ENCODE measurements at places on chromosomes 3 and 15. TPM values are rescaled to one million over a fixed set of nuclear protein-coding genes. Genes with fewer than 3 reads are reported as not detected.

DNA sequence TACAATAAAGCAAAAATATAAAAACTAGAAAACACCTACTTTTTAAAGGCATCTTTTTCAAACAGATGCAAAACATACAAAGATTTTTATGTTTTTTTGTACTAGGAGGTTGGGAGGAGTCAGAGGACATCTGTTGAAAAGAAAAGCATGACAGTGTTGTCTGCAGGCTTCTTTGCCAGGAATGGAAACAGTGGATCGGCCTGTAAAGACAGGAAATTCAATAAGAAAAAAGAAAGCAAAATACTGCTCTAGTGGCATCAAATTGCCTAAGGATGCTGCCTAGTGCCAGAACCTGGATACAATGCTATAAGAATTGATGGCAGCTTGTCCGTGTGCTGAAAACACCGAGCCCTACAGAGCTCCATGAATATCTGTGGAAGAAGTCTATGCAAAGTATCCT, 69.9 kb downstream of the TBC1D5 start:
- DNase-seq, result no peak

GRCh38 chr3:115099134-115099985, 47.7 kb downstream of the ZBTB20 start:
- peak; percentile 60 for DNase-seq

DNA sequence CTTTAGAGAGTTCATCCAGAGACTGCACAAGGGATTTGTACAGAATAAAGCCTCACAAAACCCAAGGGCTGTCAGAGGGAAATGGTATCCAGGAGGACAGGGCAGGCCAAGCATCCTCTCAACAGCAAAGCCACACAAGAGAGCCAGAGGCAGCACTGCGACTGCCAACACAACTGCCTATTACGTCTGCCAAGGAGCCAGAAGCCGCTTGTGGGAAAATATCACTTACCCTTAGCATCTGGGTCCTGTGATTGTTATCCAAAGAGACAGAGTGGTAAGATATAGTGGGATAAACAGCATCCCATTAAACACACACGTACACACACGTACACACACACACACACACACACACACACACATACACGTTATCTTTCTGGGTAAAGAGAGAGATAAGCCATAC, 618.3 kb upstream of the AGTR1 start:
- DNase-seq, result no peak

DNA sequence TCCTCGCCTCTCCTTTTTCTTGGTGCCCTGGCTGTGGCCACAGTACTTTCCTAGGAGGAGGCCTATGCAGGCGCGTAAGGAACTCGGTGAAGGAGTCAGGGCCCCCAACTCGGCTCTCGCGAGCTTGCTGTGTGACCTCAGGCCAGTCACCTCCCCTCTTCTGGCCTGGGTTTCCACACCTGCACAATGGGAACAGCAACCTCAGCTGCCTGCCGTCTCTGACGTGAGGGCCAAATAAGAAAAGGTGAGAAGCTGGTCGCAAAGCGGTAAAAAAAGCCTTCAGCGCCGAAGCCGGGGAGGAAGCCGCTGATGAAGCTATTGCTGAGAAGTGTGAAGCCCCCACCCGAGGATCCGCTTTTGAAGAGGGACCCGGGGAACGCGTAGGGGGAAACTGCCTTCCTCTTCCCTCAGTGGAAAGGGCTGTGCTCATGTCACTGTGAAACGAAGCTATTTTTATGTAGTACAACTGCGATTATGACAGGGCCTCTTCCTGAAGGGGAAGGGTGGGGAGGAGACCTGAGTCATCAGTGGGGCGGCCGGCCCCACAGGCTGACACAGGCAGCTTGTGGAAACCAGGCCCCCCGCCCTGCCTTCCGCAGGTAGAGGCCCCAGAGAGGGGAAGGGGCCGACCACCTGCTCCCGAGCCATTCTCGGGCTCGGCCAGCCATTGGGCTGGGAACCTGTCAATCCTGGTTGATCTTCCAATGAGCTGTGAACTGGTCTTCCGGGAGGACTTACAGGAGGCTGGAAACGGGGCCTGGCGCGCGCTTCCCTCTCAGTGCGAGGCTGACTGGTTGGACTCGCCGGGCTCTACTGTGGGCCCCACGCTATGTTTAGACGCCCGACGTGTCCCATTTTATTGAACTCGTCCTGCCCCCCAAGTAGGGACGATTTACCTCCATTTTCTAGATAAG, 18.0 kb upstream of the ANKDD1A start:
- DNase-seq, result peak; percentile 99

DNA sequence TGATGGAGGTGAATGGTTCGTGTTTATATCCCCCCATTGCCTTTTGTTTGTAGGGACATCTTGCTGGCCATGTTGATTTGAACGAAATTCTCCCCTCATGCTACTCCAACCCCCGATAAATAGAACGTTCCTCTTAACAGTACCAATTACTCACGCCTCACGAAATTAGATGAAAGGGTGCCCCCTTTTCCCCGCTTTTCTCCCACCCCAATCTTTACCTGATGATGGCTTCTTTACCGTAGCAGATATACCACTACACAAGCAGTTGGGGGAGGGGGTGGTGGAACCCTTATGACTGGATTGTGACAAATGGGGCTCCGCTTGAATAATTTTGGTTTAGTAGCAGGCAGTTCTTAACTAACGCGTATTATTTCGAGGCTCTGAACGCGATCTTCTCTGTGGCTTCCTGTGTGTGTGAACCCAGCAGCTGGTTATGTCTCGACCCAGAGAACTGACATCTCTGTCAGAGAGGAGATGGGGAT, 1.1 kb downstream of the PIAS1 start:
- DNase-seq, result peak; percentile 15

- DNase-seq, result no peak
These were observed 15.2 kb downstream of the IVD start for GRCh38 chr15:40420793-40421192.

- DNase-seq, result no peak
These were observed 180.7 kb upstream of the PDZRN3 start for GRCh38 chr3:73805435-73805834.

The GPR27 gene
- polyA plus RNA-seq, result 2.6 TPM

- no peak for DNase-seq
These were observed 143.8 kb downstream of the ATP10A start for GRCh38 chr15:25719101-25719985.

DNA sequence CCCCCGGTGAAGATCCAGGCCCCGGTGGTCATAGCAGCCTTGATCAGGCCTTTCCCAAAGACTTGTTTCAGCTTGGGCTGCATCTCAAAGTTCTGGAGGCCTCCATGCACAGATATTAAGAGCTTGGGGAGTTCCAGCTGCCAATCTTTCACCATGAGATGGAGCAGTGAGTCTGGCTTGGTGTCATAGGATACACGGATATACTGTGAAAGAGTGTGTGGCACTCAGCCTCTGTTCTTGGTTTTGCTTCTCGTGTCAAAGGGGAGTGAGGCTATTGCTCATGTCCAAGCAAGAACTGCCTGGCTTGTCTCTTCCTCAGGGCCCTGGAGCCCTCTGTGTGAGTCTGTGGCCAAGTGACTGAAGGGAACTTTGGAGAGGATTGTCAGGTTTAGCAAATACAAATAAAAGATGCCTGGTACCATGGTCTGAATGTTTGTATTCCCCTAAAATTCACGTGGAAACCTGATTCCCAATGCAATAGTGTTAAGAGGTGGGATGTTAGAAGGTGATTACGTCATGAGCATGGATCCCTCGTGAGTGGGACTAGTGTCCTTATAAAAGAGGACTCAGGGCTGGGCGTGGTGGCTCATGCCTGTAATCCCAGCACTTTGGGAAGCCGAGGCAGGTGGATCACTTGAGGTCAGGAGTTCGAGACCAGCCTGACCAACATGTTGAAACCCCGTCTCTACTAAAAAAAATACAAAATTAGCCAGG, 33.5 kb downstream of the TRPM1 start:
- no peak for DNase-seq

The ALDH1A3 gene
- polyA plus RNA-seq, result 23.8 TPM

GRCh38 chr3:108065096-108065495, 25.7 kb downstream of the CD47 start:
- DNase-seq, result no peak

DNA sequence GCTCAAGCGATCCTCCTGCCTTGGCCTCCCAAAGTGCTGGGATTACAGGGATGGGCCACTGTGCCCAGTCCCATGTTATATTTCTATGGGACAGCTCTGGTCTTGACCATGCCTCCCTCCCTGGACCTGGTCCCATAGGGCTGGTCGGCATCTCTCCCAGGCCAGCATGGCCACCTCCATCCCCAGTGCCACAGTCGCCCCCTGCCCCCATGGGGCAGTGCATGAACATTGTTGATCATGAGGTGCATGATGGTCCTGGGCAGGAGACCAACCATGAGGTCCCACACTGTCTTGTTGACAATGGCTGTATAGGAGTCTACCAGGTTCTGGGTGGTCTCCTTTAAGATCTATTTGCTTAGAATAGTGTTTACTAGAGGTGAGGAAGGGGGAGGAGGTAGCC, 6.5 kb downstream of the RPS17 start:
- DNase-seq, result no peak

GRCh38 chr15:33443708-33444107, 132.9 kb downstream of the RYR3 start:
- DNase-seq, result no peak

- DNase-seq, result peak; percentile 29
These were observed 20.6 kb downstream of the MYH15 start for GRCh38 chr3:108489776-108490175.

The QTRT2 gene
- 24.7 TPM for polyA plus RNA-seq
